Neuronal stem cell (in vitro differentiated cells): ENCODE measurements at places on chromosomes 2 and 18.
A peak's percentile ranks its signal among the peaks of the same experiment; 100 is the strongest.

GRCh38 chr2:33188799-33189198 is 242.0 kb downstream of the LTBP1 start:
- no peak for DNase-seq

DNA sequence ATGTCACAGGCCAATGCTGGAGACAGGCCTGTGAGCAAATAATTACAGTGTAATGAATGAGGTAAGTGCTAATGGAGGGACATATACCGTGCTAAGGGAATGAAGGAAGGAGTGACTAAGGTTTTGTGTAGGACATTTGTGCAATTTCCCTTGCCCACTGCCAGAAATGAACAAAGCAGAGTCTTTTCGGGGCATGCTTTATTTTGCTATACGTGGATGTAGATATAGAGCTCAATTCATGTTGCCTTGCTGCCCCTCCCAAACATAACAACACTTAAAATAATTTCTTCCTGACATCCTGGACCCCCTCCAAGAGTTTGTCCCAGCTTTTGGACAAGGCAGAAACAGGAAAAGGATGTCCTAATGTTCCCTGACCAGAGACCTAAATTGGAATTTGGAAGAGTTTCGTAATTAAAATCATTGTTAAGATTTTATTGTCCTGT is 23.7 kb upstream of the CD28 start:
- no peak for DNase-seq

- DNase-seq, result no peak
Measured at GRCh38 chr2:190759749-190760213, 110.9 kb downstream of the NAB1 start.

DNA sequence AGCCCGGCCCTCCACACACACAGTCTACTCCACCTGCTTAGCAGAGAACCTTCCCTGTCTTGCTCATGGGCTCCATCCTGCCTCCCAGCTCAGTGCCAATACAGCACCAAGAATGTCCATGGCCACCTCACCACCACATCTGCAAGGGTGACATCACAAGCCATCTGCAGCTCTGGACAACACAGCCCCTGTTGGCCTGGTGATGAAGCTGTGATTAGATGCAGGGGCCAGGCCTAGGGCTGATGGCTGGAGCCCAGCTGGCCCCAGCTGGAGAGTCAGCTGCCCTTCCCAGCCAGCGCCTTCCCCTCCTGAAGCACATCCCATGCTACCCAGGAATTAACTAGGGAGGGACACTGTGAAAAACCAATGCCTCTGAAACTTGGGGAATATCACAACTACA is 91.1 kb downstream of the TTC32 start:
- DNase-seq, result no peak

DNA sequence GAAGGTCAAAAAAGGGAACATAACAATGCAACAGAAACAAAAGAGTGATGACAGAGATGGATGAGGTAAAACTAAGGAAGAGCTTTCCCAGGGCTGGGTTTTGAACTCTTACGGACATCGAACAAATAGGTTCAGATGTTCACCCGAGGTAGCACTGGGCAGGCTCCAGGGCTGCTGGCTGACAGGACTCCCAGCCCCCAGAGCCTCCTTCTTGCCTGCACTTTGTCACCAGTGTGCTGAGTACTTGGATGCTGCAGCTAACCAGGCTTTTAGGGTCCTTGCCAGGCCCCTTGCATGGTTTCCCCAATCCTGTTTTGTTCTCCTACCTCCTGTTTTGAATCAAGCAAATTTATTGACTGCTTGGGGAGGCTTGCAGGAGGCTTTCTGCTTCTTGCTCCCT is 322.9 kb downstream of the DYSF start:
- no peak for DNase-seq

- no peak for DNase-seq
Measured at GRCh38 chr18:68083131-68083530, 566.6 kb upstream of the DSEL start.

DNA sequence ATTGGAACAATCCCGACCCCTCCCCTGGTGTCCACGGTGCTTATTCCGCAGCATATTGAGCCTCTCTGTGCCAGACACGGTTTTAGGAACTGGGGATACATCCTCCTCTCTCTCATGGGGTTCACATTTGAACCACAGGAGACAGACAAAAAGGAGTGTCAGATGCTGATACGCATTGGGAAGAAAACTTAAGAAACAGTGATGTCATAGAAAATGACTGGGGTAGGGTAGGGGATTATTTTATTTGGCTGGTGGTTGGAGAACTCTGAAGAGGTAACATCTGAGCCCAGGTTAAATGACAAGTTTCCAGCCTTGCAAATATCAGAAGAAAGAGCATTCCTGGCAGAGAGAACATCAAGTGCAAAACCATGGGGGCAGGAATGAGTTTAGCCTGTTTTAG is 344.5 kb downstream of the DPP10 start:
- no peak for DNase-seq

DNA sequence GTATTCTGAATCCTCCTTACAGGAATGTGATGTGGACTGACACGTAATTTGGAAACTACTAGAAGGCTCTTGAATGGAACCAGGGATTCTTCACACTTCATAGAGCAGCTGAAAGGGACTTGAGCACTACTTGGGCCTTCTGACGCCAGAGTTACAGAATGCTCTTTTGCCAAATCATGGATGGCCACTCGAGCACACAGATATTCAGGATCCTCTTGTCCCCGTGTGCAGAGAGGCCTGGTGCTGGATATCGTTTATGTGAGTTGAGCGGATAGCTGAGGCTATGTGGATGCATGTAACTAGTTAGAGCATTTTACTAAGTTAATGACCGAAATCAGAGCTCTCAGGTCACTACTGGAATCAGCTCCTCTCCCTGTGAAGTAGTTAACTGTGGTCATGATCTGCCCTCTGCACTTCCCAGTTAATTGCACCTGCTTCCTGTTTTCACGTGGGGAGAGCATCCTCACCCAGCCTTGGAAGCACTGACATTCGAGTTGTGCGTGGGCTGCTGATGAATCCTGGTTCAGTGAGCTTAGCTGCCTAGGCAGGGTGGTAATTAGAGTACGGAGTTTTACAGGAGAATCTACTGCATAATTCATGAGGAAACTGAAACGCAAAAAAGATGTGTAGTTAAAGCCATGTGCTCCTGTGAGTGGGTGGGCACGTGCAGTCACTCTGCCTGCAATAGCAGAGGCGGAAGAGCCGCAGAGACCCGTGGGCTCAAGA is 5.2 kb upstream of the TPO start:
- DNase-seq, result no peak

GRCh38 chr2:102037681-102038080 is 45.9 kb downstream of the IL1R2 start:
- no peak for DNase-seq

GRCh38 chr2:2536416-2537056 is 205.5 kb upstream of the MYT1L start:
- DNase-seq, result no peak

DNA sequence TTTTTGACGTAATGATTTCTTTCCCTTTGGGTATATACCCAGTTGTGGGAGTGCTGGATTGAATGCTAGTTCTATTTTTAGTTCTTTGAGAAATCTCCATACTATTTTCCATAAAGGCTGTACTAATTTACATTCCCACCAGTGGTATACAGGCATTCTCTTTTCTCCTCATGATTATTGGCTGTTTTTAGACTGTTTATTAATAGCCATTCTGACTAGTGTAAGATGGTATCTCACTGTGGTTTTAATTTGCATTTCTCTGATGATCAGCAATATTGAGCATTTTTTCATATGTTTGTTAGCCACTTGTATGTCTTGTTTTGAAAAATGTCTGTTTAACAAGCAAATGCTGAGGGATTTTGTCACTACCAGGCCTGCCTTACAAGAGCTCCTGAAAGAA is 9.2 kb upstream of the CD28 start:
- no peak for DNase-seq

GRCh38 chr18:69250305-69251151 is 150.2 kb upstream of the DOK6 start:
- DNase-seq, result no peak

- DNase-seq, result no peak
Measured at GRCh38 chr18:213966-214365, 53.9 kb downstream of the THOC1 start.

- DNase-seq, result no peak
Measured at GRCh38 chr2:238009563-238009962, 42.7 kb downstream of the UBE2F start.

DNA sequence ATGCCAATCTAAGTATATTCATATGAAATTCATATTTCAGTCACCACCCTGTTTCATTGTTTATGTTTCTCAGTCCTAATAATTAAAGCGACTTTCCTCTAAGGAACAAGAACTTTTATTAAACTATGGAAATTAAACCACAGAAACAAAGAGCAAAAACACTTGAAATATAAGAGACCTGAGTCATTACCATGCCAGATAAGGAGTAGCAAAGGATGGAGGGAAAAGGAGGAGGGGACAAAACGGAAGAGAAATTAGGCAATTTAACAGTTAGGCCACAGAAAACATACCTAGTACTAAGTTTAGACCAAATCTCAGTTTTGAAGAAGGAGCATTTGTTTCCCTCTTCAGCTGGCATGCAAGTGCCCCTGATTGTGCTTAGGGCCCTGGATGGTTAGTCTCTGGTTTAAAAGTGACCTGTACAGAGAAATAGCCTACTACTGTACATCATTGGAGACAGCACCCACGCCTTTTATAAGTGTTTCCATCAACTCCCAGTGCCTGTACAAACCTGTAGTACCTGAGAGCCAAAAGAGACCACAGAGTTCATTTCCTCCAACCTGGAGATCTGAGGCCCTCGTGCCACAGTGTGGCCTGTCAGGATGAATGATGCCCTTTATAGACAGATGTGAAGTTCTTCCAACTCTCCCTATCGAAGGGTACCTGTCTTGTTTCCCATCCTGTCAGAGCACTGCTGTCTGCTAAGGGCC is 74.5 kb downstream of the SPATS2L start:
- no peak for DNase-seq

DNA sequence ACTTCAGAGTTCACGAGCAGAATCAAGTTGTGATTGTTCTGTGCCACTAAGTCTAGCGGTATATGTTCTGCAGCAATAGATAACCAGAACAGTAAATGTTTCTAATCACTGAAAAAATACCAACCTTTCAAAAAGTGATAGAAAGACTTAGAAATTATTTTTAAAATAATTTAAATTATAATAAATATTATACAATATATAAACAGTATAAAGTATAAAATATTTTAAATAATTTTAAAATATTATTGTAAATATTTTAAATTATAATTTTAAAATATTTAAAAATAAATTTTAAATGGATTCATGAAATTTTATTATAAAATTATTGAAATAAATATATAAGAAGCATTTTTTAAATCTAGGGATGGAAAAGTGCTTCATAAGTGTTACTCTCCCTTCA is 126.3 kb upstream of the ID2 start:
- no peak for DNase-seq

- no peak for DNase-seq
Measured at GRCh38 chr2:118535171-118535817, 312.2 kb downstream of the EN1 start.

DNA sequence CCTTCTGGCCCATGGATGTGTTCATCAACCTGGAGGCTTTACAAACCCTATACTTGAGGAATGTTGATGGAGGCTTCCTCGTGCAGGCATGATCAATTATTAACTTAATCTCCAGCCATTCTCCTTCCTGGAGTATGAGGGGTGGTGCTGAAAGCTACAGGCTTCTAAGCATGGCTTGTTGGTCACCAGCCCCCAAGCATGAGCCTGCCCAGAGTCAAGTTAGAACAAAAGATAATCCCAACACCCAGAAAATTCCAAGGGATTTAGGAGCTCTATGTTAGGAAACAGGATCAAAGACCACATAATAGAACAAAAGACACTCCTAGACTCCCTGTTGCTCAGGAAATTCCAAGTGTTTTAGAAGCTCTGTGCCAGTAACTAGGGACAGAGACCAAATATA is 63.1 kb downstream of the FAM171B start:
- DNase-seq, result peak; percentile 67

GRCh38 chr18:33914399-33914798 is 310.3 kb downstream of the NOL4 start:
- no peak for DNase-seq

GRCh38 chr2:204265681-204266181 is 279.5 kb upstream of the PARD3B start:
- DNase-seq, result no peak

DNA sequence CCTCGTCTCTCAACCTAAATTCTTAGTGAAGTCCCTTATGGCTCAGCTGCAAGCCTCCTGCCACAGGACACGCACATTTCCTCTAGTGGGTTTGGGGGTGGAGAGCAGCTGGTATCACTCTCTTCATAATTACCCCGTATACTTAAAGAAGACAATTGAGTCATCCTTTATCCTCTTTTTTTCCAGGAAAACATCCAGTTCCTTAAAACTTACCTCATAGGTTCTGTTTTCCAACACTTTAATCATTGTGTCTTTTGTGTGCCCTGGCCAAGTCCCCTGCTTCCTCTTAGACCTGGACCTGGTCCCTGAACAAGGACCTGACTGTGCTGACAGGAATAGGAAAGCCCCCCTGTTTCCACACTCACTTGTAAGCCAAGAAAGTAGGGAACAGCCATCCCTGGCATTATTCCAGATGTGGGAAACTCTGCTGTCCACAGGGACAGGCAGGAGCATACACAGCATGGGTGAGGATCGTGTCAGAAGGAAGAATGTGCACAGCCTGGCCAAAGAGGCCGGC is 42.3 kb upstream of the MYO1B start:
- DNase-seq, result no peak

DNA sequence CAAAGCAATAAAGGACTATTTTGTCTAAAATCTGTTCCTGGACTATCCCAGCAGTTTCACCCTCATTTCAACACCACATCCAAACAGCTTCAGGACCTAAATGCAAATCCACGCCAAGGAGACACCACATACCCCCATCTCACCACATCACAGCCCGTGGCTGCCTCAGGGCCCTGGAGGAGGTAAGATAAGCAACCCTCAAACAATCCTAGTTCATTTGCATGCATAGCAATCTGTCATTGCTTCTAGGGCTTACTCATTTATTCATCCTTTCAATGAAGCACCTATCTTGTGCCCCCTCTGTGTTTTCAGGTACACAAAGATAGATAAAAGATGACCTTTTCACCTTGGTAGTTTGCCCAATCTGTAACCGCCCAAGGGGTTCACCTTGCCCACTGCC is 86.5 kb downstream of the VSNL1 start:
- DNase-seq, result no peak
